NB4 (cell line): ENCODE measurements at places on chromosomes 4 and X.

DNA sequence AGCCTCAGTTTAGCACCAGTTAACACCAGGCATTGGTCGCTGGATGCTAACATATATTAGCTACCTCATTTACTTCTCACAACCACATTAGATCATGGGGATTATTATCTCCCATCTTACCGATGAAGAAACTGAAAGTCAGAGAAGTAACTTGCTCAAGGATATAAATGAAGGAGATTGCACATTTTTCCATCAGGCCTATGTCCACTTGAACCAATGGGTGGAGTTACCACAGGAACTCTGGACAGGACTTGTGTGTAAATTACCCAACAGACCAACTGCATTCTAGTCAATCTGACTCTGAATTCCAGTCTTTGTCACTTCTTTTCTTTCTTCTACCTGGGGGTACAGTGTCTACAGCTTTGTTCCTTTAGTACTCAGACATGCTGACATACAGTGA is 1.8 kb downstream of the LNX1 start:
- no peak for DNase-seq

DNA sequence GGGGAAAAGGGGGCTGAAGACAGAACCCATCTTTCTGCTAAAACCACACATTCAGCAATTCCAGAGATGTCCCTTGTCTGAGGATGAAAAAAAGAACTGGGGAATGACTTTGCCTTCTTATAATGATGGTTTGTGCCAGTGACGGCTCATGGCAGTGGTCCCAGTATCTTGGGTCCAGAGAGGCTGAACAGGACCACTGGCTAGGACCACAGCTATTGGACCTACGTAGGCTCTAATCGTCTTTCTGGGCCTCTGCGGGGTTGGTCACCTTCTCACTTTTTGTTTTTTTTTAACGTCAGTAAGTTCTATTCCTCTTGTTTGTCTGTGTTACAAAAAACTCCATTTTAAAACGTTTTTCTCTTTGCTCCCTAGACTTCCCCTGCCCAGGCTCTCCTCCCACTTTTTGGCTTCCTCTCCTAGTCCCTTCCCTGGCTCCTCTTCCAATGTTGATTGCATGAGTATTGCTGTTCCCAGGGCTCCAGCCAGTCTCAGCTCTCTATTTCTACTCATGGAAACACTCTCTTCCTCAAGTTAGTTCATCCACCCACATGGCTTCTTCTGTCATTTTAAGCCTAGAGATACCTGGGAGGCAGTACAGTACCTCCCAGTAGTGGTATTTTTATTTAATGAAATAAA is 52.6 kb upstream of the STX18 start:
- no peak for DNase-seq

DNA sequence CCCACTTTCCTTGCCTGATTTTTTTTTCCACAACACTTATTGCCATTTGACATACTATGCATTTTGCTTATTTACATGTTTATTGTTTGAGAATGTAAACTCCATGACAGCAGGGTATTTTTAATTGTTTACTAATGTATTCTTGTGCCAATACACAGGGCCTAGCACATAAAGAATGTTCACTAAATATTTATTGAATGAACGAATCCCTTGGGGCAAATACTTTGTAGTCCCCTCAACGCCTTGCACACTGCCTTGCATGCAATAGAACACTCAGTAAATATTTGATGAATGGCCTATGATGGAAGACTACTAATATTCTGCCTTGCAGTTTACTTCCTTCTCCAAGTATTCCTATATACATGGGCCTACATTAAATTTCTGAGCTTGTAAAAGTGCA is 1.4 kb upstream of the PRPS1 start:
- no peak for DNase-seq

GRCh38 chr4:2829321-2829932 is 14.2 kb upstream of the ADD1 start:
- DNase-seq, result no peak

GRCh38 chr4:36325926-36326325 is 44.5 kb downstream of the DTHD1 start:
- no peak for DNase-seq

- DNase-seq, result no peak
Observed at GRCh38 chr4:155232432-155232831, 24.0 kb downstream of the NPY2R start.

DNA sequence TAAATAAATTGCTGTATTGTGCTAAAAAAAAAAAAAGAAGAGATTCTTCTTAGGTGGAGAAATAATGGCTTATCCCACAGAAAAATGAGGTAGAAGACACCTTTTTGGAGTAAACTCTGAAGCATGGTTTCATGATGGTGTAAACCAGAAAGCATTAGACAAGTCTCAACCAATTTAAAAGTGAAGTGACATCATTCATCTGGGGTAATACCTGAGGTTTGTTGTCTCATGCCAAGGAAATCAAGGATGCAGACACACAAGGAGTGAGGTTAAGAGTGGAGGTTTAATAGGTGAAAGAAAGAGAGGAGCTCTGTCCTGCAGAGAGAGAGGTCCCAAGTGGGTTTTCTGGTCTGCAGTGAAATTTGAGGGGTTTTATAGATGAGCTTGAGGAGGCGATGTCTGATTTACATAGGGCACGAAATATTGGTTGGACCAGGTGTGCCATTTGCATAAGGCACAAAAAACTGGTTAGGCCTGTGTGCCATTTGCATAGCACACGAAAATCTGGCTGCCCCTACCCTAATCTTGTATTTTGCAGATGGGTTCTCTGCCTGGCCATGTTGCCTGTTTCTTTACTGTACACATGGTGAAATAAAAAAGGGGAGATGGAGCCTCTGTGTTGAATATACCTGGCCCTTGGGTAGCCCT is 25.0 kb upstream of the CWH43 start:
- DNase-seq, result no peak

GRCh38 chr4:165493359-165493758 is 114.6 kb downstream of the CPE start:
- DNase-seq, result peak; percentile 62

DNA sequence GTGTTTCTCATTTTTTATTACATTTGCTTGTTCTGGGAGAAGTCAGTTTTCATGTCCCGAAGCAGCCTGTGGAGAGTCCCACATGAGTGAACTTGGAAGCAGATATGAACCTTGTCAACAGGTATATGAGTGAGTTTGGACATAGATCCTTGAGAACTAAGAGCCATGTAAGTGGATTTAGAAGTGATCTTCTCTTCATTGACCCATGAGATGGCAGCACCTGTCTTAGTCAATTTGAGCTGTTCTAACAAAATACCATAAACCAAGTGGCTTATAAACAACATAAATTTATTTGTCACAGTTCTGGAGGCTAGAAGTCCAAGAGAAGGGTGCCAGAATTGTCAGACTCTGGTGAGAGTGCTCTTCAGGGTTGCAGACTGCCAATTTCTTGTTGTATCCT is 1043.8 kb downstream of the ADGRL3 start:
- no peak for DNase-seq

- DNase-seq, result no peak
Observed at GRCh38 chrX:150846130-150846529, 52.3 kb downstream of the CD99L2 start.

DNA sequence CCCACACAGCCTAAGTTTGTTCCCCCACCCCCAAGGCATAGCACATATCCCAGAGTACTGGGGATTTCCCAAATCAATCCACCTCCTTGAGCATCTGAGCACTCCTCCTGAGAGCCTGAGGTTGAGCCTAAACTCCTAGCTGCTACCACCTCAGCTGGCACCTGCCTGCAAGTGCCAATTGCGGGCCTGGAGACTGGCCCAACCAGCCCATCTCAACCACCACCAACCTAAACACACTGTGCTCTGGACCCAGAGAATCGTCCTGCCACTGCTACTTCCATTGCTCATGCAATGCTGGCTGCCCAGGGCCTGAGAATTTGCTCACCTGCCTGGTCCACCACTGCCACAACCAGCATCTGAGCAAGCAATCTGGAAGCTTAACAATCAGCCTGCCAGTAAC is 177.1 kb downstream of the FGF13 start:
- DNase-seq, result no peak

GRCh38 chrX:38346150-38346549 is 6.3 kb upstream of the OTC start:
- no peak for DNase-seq

GRCh38 chr4:11197631-11198341 is 230.9 kb downstream of the HS3ST1 start:
- DNase-seq, result no peak

- DNase-seq, result peak; percentile 14
Observed at GRCh38 chrX:41265615-41266014, 68.3 kb upstream of the DDX3X start.

DNA sequence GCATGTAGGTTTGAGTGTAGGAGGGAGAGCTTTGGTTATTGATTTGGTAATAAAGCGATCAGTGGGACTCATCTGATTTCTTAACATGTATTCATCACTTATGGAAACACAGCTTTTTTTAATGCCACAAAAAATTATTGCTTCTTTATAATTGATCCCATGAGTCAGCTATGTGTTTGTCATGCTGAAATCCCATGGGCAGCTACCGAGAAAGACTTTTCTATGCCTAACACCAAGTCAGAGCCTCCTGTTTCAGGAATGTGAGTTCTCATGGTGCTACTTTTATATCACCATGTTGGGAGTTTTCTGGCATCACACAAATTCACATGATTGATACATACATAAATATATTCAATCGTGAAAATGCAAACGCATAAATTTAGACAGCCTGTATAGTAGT is 165.7 kb downstream of the RAPGEF2 start:
- DNase-seq, result no peak

- no peak for DNase-seq
Observed at GRCh38 chrX:39910651-39911050, 187.1 kb downstream of the BCOR start.

DNA sequence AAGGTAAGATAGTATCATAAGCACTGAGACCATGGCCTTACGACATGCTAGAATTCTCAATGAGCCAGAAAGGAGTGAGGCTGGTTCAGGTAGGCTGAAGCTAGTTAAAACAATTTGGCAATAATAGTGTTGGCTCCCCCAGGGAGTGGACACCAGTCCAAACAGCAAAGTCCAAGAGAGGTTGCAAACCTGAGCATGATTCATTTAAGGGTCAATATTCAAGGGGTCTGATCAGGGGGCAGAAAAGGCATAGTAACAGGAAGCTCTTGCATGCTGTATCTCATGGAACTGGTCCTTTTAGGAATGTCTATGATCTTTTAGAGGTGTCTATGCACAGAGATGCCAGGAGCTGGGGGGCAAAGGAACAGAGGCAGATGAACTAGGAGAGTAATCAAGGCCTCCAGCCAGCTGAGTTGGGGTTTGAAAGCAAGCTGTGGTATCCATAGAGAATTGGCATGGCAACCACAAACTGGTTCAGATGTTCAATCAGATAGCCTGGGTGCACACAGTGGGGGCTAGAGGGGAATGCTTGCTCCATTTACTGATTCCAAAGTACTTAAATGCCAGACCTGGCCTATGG is 5.1 kb downstream of the GJB1 start:
- DNase-seq, result no peak

- DNase-seq, result no peak
Observed at GRCh38 chr4:185950891-185951290, 118.1 kb upstream of the TLR3 start.

DNA sequence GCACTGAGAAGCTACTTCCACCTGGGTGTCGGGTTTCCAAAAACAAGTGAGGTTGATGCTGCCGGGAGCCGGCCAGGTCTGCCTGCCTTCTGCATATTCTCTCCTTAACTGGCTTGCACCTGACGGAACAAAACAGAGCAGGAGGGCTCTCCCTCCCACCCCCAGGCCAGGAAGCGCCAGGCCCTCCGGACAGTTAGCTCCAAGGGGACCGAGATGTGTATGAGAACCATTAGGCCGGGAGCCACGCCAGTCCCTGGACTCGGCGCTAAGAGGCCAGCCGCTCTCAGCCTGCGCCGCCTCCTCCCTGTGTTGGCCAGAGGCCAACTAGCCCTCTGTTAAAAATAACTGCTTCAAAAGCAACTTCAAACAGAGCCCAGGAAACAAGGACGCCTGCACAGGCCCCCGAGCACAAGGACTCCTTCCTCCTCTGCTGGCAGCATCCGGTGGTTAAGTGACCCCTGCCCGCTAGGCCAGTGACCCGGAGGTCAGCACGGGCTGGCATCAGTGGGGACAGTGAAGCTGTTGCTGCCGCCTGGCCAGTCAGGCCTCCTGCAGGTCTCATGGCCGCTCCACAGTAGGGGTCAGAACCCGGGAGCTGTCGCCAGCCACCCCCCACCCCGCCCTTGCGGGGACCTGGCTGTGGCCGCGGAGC is 107.9 kb downstream of the ABLIM2 start:
- no peak for DNase-seq

DNA sequence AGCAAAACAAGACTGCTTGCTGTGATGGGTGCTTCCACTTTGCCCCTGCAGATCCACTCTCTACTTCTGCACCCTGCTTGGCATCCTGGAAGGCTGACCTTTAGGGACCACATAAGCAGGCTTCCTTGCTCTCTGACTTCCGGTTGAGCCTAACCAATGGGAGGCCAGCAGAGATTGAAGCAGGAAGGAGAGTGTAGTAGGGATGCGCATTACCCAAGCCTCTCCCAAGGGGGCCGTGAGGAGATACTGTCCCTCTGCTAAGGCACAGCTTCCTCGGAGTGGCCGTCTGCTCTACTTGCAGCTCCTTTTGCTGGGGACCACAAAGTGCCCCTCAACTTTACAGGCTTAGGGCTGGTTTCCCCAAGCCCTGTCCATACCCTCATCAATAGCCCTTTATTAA is 624.3 kb upstream of the TENM3 start:
- no peak for DNase-seq
